ENCODE measurements at places on chromosomes 5 and 9. TPM values are rescaled to one million over a fixed set of nuclear protein-coding genes. Genes with fewer than 3 reads are reported as not detected.

- no peaks in the 10 kb centered on the region for H3K27me3 ChIP-seq
- no peak overlapping the region for H3K4me3 ChIP-seq
- no peak overlapping the region for H3K27ac ChIP-seq
- no peaks in the 10 kb centered on the region for H3K36me3 ChIP-seq
These were observed 37.1 kb upstream of the FAT2 start for GRCh38 chr5:151628112-151628823.

- no peak for DNase-seq
- H3K4me1 ChIP-seq, result no peaks in the 10 kb centered on the region
- H3K4me3 ChIP-seq, result no peak overlapping the region
- no peaks in the 10 kb centered on the region for H3K27me3 ChIP-seq
- H3K27ac ChIP-seq, result no peak overlapping the region
These were observed 182.5 kb downstream of the FRMD3 start for GRCh38 chr9:83355729-83356151.

GRCh38 chr9:31587146-31587545 lies 797.3 kb upstream of the ACO1 start:
- H3K4me1 ChIP-seq, result no peaks in the 10 kb centered on the region
- H3K27ac ChIP-seq, result no peak overlapping the region
- DNase-seq, result no peak

DNA sequence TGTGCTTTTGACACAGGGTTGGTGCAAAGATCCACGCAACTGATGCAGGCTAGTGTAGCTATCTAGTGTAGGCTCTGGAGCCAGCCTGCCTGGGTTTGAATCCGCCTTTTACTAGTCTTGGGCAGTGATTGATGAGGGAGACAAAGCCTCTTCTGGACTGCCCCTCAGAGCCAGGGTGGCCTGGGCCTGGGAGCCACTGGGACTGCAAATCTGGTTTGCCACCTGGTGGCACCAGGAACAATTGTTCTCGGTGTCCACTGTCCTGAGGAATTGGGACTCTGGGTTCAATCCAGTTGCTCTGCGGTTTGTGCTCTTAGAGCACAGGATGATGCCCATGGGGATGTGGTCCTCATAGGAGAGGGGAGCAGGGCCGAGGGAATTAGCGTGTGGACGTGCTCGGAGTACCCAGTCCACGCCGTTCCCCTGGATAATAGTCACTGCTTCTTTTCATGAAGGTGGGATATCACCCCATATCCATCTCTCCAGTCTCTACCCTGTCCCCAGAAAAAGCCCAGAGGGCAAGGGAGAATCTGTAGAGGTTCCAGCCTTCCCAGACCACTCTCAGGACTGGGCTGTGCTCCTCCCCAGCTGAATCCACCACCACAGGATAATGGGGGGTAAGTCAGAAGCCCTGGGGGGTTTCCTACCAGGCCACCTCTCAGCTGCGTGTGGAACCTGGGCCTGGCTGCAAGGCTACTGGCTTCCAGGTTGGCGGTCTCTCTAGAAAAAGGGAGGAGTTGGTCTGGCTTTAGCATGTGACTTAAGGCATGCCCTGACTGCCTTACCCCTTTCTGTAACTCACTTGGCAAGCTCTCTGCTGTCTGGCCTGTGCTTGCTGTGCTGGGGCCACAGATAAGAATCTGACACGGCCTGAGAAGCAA lies 1.9 kb downstream of the B4GALT7 start:
- H3K27me3 ChIP-seq, result no peaks in the 10 kb centered on the region
- peak; percentile 21 for DNase-seq
- H3K4me1 ChIP-seq, result no peaks in the 10 kb centered on the region
- no peak overlapping the region for H3K4me3 ChIP-seq

DNA sequence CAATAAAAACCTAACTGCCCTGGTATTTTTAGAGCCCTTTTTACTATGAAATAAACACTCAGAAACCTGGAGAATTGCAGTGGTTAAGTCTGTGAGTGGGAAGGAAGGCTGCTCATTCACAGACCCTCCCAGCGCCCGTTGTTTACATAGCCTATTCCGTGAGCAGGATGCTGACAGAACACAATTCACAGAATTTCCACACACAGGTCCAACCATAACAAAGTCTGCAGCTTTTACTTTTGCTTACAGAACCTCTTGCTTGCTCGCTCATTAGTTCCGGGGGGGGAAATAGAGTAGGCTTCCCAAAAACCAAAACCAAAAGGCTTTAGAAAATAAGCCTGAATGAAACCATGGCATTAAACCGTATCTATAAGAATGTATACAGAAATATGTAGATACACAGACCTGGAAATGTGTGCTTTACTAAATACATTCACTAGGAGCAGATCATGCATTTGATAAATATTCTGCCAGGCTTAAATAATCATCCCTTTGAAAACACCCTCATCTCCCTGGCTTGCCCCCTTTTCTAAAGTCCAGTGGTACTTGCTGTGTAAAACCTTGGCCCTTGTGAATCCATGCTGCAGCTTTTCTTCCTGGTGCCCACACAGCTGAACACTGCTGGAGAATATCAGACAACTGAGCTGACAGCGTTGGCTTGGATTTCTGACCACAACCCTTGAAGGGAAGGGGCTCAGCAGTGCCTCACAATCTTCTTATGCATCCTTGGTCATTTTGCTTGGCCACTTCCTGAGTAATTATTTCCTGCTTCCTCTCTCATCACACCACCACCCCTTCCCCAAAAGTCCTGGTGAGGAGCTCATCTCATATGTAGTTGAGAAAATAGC lies 128.0 kb downstream of the FANCC start:
- no peak overlapping the region for H3K4me3 ChIP-seq
- no peak overlapping the region for H3K27ac ChIP-seq
- no peak for DNase-seq
- H3K27me3 ChIP-seq, result no peaks in the 10 kb centered on the region
- no peaks in the 10 kb centered on the region for H3K4me1 ChIP-seq
- H3K36me3 ChIP-seq, result no peaks in the 10 kb centered on the region

DNA sequence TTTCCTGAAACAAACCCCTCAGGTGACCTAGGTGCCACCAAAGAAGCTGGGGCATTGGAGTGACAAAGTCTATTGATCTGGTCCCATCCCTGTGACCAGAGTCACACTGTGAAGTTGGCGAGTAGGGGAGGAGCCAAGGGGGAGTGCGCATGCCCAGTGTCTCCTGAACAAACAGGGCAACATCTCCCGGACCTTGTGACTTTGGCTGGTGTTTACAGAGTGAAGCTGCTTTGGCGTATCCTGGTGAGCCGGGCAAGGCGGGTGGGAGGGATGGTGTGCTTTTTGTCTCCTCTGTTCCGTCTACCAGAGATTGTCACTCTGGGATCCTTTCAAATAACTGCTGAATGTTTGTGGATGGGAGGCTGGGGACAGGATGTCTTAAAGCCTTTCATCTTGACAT lies 204.5 kb downstream of the HSPA4 start:
- H3K4me1 ChIP-seq, result no peaks in the 10 kb centered on the region
- DNase-seq, result no peak
- no peak overlapping the region for H3K4me3 ChIP-seq

- H3K4me1 ChIP-seq, result no peaks in the 10 kb centered on the region
- H3K36me3 ChIP-seq, result no peaks in the 10 kb centered on the region
- H3K4me3 ChIP-seq, result no peak overlapping the region
- no peak for DNase-seq
- no peaks in the 10 kb centered on the region for H3K27me3 ChIP-seq
These were observed 36.6 kb upstream of the MYORG start for GRCh38 chr9:34413231-34413852.

DNA sequence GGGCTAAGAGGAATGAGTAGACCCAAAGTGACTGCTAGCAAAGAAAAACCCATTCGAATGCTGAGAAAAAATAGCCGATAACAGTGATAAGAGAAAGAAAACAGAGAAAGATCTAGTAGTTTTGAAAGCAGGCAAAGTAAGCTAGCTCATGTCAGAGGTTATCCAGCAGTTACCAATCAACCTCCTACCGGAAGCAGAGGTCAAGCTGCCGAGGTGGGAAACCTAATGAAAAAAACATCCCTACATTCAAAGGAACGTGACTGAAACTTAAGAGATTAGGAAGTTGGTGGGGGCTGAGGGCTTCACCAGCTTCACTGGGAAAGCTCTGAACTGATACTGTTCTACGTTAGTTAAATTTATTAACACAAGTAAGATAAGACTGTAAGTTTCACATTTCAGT lies 32.6 kb downstream of the SSBP2 start:
- no peak overlapping the region for H3K4me3 ChIP-seq
- H3K27ac ChIP-seq, result no peak overlapping the region
- H3K27me3 ChIP-seq, result no peaks in the 10 kb centered on the region
- DNase-seq, result no peak
- H3K36me3 ChIP-seq, result no peaks in the 10 kb centered on the region

- H3K27me3 ChIP-seq, result no peaks in the 10 kb centered on the region
- H3K27ac ChIP-seq, result peak overlapping the region; percentile 88
- H3K36me3 ChIP-seq, result no peaks in the 10 kb centered on the region
- peaks cover 65% of the 10 kb centered on the region for H3K4me1 ChIP-seq
- H3K4me3 ChIP-seq, result no peak overlapping the region
These were observed 72.7 kb downstream of the EPB41L4B start for GRCh38 chr9:109248133-109248581.

DNA sequence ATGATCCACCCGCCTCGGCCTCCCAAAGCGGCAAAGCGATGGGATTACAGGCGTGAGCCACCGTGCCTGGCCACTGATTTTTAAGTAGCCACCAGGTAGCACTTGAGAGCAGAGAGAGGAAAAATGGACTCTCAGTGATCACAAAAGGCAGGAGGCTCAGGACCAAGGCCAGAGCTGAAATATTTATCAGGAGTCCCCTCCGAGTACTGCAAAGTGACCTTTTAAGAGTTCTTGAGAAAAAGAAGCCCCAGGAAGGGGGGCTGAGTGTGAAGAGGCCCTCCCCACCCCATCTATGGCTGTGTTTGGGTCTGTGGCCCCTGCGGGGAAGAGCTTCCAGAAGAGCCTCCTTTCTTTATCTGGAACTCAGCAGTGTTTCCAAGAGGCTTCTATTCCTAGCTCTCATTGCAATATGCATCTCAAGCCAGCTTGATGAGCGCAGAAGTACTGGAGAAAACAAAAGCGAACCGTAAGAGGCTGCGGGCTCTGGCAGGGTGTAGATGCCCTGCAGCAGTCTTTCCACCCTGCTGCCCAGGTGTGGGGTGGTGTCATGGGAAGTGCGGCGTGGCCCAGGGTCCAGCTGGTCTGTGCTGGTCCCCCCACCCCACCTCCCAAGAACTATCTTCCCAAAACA lies 75.5 kb upstream of the CDK20 start:
- no peaks in the 10 kb centered on the region for H3K27me3 ChIP-seq
- no peaks in the 10 kb centered on the region for H3K4me1 ChIP-seq
- no peak overlapping the region for H3K4me3 ChIP-seq
- no peak overlapping the region for H3K27ac ChIP-seq

GRCh38 chr5:152181461-152181860 lies 223.6 kb downstream of the NMUR2 start:
- H3K36me3 ChIP-seq, result no peaks in the 10 kb centered on the region
- H3K27me3 ChIP-seq, result no peaks in the 10 kb centered on the region
- no peak overlapping the region for H3K4me3 ChIP-seq
- no peaks in the 10 kb centered on the region for H3K4me1 ChIP-seq

FLT4 gene
- total RNA-seq, result 0.97 TPM

PCSK1 gene
- 33.0 TPM for total RNA-seq

SLC4A9 gene
- 0.31 TPM for total RNA-seq

CA9 gene
- 75.6 TPM for total RNA-seq

CFAP90 gene
- 0.98 TPM for total RNA-seq

All from pancreas (tissue), 10 donors.